Left ventricle myocardium inferior (tissue), 1 donor: ENCODE measurements at places on chromosomes 11 and 22. TPM values are rescaled to one million over a fixed set of nuclear protein-coding genes. Genes with fewer than 3 reads are reported as not detected.

- no peaks in the 10 kb centered on the region for H3K4me1 ChIP-seq
- no peaks in the 10 kb centered on the region for H3K36me3 ChIP-seq
- H3K4me3 ChIP-seq: no peak overlapping the region
- no peaks in the 10 kb centered on the region for H3K27me3 ChIP-seq
Measured at GRCh38 chr11:11770296-11770695, 71.5 kb upstream of the USP47 start.

GRCh38 chr11:116177521-116178210 lies 595.1 kb downstream of the BUD13 start:
- H3K36me3 ChIP-seq: no peaks in the 10 kb centered on the region
- no peak overlapping the region for H3K4me3 ChIP-seq
- H3K4me1 ChIP-seq: peaks cover 30% of the 10 kb centered on the region
- peaks cover 31% of the 10 kb centered on the region for H3K27me3 ChIP-seq
- no peak overlapping the region for H3K27ac ChIP-seq

CHRDL2 gene
- 6.5 TPM for total RNA-seq

DNA sequence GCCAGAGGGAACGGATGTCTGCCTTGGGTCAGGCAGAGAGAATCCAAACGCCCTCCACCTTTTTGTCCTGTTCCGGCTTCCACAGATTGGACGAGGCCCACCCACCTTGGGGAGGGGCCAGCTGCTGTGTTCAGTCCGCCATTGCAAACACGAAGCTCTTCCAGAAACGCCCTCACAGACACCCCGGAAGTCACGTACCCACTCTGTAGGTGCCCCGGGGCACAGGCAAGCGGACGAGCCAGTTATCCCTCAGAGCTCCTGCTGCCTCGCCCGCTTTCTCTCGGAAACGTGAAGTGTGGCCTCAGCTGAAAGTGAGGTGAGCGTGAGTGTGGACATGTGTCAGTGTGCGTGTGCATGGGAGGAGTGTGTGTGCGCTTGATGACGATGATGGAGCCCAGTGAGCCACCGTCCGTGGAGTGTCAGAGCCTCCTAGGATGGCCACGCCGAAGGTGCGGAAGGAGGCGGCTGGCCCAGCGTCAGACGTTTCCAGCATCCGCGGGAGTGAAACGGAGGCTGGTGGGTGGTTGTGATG lies 869.2 kb downstream of the TBC1D22A start:
- peaks cover 55% of the 10 kb centered on the region for H3K27me3 ChIP-seq
- no peak overlapping the region for H3K27ac ChIP-seq

DNA sequence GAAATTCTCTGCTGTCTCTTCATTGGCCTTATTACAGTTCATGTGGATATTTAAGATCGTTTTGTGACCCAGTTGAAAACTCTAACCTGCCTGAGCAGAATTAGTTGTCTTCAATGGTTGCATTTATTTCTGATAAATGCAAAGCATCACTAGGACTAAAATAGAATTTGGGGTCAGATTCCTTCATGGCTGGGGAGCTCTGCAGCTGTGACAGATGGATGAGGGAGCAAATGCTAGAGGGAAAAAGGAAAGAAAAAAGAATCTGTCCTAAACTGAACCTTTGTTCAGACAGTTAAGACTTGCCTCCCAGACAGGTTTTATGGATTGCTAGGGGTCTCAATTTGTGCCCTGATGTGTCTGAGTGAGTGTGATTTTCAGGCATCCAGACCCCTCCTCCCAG lies 113.0 kb downstream of the SYT9 start:
- no peak overlapping the region for H3K27ac ChIP-seq
- no peaks in the 10 kb centered on the region for H3K36me3 ChIP-seq
- no peak for DNase-seq
- H3K27me3 ChIP-seq: no peaks in the 10 kb centered on the region
- no peak overlapping the region for H3K4me3 ChIP-seq

- H3K4me3 ChIP-seq: no peak overlapping the region
- H3K27me3 ChIP-seq: no peaks in the 10 kb centered on the region
- H3K36me3 ChIP-seq: peaks cover 47% of the 10 kb centered on the region
- H3K4me1 ChIP-seq: peaks cover 13% of the 10 kb centered on the region
Measured at GRCh38 chr11:44133335-44133946, 38.0 kb downstream of the EXT2 start.

DNA sequence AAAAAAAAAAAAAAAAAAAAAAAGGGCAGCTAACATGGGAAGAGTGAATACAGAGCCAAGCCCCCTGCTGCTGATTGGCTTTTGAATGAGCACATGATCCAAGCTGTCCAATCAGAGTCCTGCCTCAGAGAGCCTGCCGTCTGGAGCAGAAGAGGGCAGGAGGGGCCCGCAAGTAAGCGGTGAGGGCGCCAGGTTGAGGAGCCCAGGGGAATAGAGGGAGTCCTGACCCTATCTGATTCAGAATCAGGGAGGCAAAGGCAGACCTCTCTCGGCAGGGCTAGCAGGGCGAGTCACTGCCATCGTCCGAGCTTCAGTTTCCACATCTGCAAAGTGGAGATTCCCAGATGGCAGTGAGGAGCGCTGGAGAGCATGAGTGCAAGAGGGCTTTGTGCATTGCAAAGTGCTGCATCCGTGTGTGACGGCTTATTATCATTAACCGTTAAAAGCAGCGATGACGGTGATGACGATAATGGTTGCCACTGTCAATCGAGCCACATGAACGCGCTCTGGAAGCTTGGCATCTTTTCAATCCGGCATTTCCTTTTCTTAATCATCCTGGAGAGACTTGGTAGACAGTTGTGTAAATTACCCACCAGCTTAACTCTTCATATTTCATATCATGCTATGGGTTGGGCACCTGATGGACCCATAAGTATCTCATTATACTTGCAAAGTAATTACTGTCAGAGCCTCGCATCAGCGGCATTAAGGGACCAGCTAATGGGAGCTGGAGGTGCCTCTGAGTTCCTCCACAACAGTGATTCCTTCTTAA lies 68.6 kb upstream of the ATXN10 start:
- H3K27ac ChIP-seq: no peak overlapping the region
- DNase-seq: no peak
- H3K4me1 ChIP-seq: no peaks in the 10 kb centered on the region
- peaks cover 37% of the 10 kb centered on the region for H3K27me3 ChIP-seq
- no peak overlapping the region for H3K4me3 ChIP-seq
- no peaks in the 10 kb centered on the region for H3K36me3 ChIP-seq

GRCh38 chr11:108220721-108221336 lies 1.6 kb downstream of the NPAT start:
- peaks cover 56% of the 10 kb centered on the region for H3K4me1 ChIP-seq
- no peaks in the 10 kb centered on the region for H3K27me3 ChIP-seq
- peak overlapping the region; percentile 75 for H3K4me3 ChIP-seq

RTN3 gene
- total RNA-seq: 45.0 TPM

IL10RA gene
- 5.0 TPM for total RNA-seq

- H3K27me3 ChIP-seq: peaks cover 19% of the 10 kb centered on the region
- H3K4me3 ChIP-seq: no peak overlapping the region
- H3K36me3 ChIP-seq: no peaks in the 10 kb centered on the region
- no peak for DNase-seq
Measured at GRCh38 chr22:42275970-42276369, 5.5 kb upstream of the TCF20 start.

GRCh38 chr11:127202105-127202504 lies 201.5 kb upstream of the KIRREL3 start:
- H3K4me3 ChIP-seq: no peak overlapping the region
- peaks cover 10% of the 10 kb centered on the region for H3K27me3 ChIP-seq
- no peak for DNase-seq
- no peak overlapping the region for H3K27ac ChIP-seq
- no peaks in the 10 kb centered on the region for H3K36me3 ChIP-seq

DNA sequence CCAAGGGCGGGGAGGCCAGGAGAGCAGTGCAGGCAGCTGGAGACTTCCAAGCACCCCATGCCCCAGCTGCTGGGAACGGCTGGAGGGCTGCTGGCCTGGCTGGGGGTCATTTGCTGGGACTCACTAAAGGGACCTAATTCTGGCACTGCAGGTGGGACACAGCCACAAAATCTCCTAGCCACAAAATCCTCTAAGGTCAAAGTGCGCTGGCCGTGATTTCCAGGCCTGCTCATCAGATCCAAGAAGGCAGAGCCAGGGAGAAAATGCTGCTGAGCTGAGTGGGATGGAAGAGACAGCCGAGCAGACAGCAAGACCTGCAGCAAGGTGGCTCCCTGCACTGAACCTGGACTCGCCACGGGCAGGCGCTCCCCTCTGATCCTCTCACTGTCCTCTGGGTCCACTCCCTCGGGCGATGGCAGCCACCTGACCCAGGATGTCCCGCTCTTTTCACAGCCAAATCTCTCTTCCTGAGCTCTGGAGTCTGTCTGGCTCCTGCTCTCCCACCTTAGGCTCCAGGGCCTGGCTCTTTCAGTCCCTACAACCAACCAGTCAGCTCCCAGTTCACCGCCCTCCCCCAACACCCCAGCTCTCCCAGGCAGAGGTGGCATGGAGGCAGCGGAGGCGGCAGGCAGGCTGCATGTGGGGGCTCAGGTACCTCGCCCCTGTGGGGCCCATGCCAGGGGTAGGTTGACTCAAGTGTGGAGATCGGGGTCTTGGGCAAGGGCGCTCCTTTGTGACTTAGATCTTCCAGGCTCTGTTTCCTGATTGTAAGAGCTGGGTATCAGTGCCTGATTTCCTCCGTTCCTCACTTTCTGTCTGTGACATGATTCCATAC lies 14.5 kb downstream of the OVOL1 start:
- H3K4me3 ChIP-seq: no peak overlapping the region
- DNase-seq: no peak
- H3K27ac ChIP-seq: no peak overlapping the region
- H3K36me3 ChIP-seq: no peaks in the 10 kb centered on the region

OTOG gene
- not detected for total RNA-seq

LRRN4CL gene
- total RNA-seq: 2.7 TPM

- peak overlapping the region; percentile 95 for H3K27ac ChIP-seq
- peaks cover 21% of the 10 kb centered on the region for H3K36me3 ChIP-seq
- peaks cover 74% of the 10 kb centered on the region for H3K4me1 ChIP-seq
- DNase-seq: no peak
- H3K27me3 ChIP-seq: no peaks in the 10 kb centered on the region
- peak overlapping the region; percentile 79 for H3K4me3 ChIP-seq
Measured at GRCh38 chr11:112024178-112024772, 933 bp upstream of the DLAT start.

MS4A2 gene
- total RNA-seq: 0.41 TPM

GRCh38 chr11:62544581-62545436 lies 1.8 kb downstream of the AHNAK start:
- peaks cover 98% of the 10 kb centered on the region for H3K4me1 ChIP-seq
- H3K27ac ChIP-seq: peak overlapping the region; percentile 100
- peak; percentile 53 for DNase-seq
- no peaks in the 10 kb centered on the region for H3K27me3 ChIP-seq

- DNase-seq: peak; percentile 6
- no peaks in the 10 kb centered on the region for H3K4me1 ChIP-seq
- no peaks in the 10 kb centered on the region for H3K36me3 ChIP-seq
- no peak overlapping the region for H3K4me3 ChIP-seq
- no peak overlapping the region for H3K27ac ChIP-seq
Measured at GRCh38 chr22:48713272-48714205, 1114.1 kb downstream of the BRD1 start.

DNA sequence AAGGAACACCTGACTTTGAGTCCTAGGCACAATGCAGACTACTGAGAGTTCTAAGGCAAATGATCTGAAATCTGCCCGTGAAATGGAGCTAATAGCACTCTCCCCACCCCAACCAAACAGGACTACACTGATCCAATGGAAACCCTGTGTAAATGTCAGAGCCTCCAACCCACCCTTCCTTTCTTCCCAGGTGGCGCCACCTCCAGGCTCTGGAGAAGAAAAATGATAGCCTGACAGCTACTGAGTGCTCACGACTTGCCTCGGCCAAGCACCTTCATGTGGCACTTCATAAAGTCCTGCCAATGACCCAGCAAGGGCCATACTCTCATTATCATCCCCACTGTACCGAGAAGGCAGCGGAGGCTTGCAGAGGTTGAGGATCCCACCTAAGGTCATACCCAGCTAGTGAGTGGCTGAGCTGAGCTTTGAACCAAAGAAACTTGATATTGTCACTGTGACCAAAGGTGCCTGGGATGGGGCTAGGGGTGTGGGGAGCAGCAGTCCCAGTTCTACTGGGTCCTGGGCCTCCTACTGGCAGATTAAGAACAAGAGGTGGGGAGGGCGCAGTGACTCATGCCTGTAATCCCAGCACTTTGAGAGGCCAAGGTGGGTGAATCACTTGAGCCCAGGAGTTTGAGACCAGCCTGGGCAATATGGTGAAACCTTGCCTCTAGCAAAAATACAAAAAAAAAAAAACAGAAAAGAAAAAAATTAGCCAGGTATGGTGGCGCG lies 20.5 kb downstream of the TST start:
- no peak overlapping the region for H3K27ac ChIP-seq
- no peaks in the 10 kb centered on the region for H3K27me3 ChIP-seq
- H3K4me3 ChIP-seq: no peak overlapping the region
- no peaks in the 10 kb centered on the region for H3K4me1 ChIP-seq
- no peaks in the 10 kb centered on the region for H3K36me3 ChIP-seq
- DNase-seq: no peak

CAPN5 gene
- 2.3 TPM for total RNA-seq

MYO7A gene
- 3.2 TPM for total RNA-seq

TESMIN gene
- 0.52 TPM for total RNA-seq

- H3K27ac ChIP-seq: no peak overlapping the region
- H3K4me3 ChIP-seq: no peak overlapping the region
- no peaks in the 10 kb centered on the region for H3K36me3 ChIP-seq
- H3K4me1 ChIP-seq: peaks cover 4% of the 10 kb centered on the region
- H3K27me3 ChIP-seq: no peaks in the 10 kb centered on the region
- no peak for DNase-seq
Measured at GRCh38 chr11:79273781-79274180, 167.0 kb downstream of the TENM4 start.

- peaks cover 76% of the 10 kb centered on the region for H3K27me3 ChIP-seq
- DNase-seq: no peak
- H3K27ac ChIP-seq: no peak overlapping the region
- H3K36me3 ChIP-seq: no peaks in the 10 kb centered on the region
Measured at GRCh38 chr11:134558916-134559601, 147.0 kb upstream of the B3GAT1 start.

DNA sequence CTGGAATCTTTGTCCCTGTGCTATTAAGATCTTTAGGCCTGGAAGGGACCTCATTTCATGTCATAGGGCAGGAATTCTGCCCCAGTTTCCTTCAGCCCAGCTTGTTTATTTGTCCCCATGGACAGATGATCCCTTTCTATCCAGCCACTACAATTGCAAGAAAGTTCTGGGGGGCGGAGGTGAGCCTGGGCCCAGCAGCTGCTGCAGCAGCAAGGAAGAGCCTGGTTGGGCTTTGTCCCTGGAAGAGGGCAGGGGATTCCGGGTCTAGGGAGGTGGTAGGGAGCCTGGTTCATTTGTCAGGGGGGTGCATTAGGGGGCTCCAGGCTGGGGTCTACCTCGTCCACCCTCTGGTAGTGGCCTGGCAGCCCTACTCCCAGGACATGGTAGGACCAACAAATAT lies 16.4 kb upstream of the CACNA1I start:
- no peak overlapping the region for H3K27ac ChIP-seq
- H3K4me1 ChIP-seq: peaks cover 7% of the 10 kb centered on the region
- H3K4me3 ChIP-seq: no peak overlapping the region
- no peak for DNase-seq

AASDHPPT gene
- total RNA-seq: 31.1 TPM

CDC45 gene
- total RNA-seq: 0.77 TPM

- H3K27ac ChIP-seq: no peak overlapping the region
- DNase-seq: no peak
Measured at GRCh38 chr11:68704887-68705286, 20.5 kb downstream of the GAL start.

- peaks cover 19% of the 10 kb centered on the region for H3K4me1 ChIP-seq
- peaks cover 22% of the 10 kb centered on the region for H3K36me3 ChIP-seq
- H3K27ac ChIP-seq: no peak overlapping the region
- no peaks in the 10 kb centered on the region for H3K27me3 ChIP-seq
Measured at GRCh38 chr22:26680485-26680884, 23.1 kb downstream of the MIAT start.
